ENCODE measurements at places on chromosomes 3 and 15. TPM values are rescaled to one million over a fixed set of nuclear protein-coding genes. Genes with fewer than 3 reads are reported as not detected.

- H3K27me3 ChIP-seq, result no peaks in the 10 kb centered on the region
- peak overlapping the region; percentile 6 for H3K4me3 ChIP-seq
- no peak for DNase-seq
- peak overlapping the region; percentile 71 for H3K27ac ChIP-seq
- H3K36me3 ChIP-seq, result no peaks in the 10 kb centered on the region
Observed at GRCh38 chr3:37765591-37766488, 95.8 kb upstream of the CTDSPL start.

DNA sequence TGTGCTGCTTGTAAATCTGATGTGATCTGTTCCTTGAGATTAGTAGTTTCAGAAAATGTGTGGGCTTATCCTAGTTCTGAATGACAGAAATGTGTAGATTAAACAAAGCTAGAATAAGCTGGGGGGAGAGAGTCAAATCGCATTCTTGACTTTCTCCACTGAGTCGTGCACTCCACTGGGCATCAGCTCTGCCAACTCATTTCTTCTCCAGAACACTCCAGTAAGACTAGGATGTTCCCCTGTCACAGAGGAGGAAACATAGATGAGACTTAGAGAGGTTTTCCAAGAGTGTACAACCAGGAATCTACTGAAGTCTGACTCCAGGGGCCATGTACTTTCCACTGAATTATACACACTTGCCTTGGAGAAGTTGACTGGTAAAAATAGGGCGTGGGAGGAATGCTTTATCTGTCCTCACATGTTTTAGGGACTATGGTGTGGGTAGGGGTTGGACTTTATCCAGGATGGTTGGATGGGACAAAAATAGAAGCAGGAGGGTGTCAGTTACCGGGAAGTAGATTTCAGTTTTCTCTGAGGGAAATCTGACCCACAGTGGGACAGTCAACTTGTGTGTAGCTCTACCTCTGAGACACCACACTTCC lies 298.2 kb downstream of the UBE2E2 start:
- H3K4me1 ChIP-seq, result peaks cover 8% of the 10 kb centered on the region
- no peaks in the 10 kb centered on the region for H3K36me3 ChIP-seq
- H3K27me3 ChIP-seq, result no peaks in the 10 kb centered on the region
- DNase-seq, result no peak

GRCh38 chr3:180804916-180805315 lies 107.6 kb upstream of the FXR1 start:
- DNase-seq, result no peak
- H3K27me3 ChIP-seq, result no peaks in the 10 kb centered on the region
- H3K27ac ChIP-seq, result no peak overlapping the region

GRCh38 chr3:159854500-159855124 lies 134.0 kb upstream of the IL12A start:
- H3K27ac ChIP-seq, result peak overlapping the region; percentile 90
- DNase-seq, result no peak
- peak overlapping the region; percentile 58 for H3K4me3 ChIP-seq

GRCh38 chr3:177589041-177589650 lies 391.9 kb upstream of the TBL1XR1 start:
- H3K4me3 ChIP-seq, result no peak overlapping the region
- no peak for DNase-seq
- H3K4me1 ChIP-seq, result peaks cover 43% of the 10 kb centered on the region
- H3K27ac ChIP-seq, result no peak overlapping the region

DNA sequence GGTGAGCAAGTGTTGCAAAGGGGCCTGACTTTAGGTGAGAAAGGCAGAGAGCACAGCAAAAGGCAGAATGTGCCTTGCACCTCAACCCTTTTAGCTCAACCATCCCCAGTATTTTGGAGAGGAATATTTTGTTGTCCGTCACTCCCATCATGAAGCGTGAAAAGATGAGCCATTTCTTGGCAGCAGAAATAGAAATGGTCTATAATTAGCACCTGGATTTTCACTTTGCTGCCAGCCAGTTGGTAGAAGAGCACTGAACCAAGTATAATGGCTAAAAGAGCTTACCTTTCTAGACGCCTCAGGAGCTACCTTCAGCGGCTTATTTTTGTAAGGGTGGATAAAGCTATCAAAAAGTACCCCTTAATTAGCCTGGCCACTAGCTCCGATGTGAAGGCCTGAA lies 406.7 kb downstream of the OCA2 start:
- H3K4me3 ChIP-seq, result no peak overlapping the region
- H3K36me3 ChIP-seq, result no peaks in the 10 kb centered on the region
- no peaks in the 10 kb centered on the region for H3K4me1 ChIP-seq
- H3K27me3 ChIP-seq, result no peaks in the 10 kb centered on the region
- DNase-seq, result no peak

DNA sequence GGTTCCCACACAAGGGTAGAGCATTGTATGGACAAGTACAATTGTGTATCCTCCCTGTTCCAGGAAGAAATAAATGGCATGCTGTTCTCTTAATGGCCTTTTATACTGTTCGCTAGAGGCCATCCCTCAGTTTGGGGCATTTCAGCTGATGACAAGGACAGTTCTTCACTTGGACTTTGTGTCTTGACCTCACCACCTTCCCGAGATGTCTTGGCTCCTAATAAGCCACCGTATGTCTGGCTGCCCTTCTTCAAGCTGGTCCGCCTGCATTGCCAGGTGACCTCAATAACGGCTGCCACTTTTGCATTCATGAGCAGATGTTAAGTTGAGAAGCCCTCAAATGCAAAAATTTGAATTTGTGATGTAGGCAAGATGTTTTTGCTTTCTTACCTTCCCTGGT lies 24.1 kb downstream of the ZBTB38 start:
- no peaks in the 10 kb centered on the region for H3K27me3 ChIP-seq
- H3K27ac ChIP-seq, result peak overlapping the region; percentile 42
- H3K4me3 ChIP-seq, result no peak overlapping the region
- H3K36me3 ChIP-seq, result peaks cover 13% of the 10 kb centered on the region

GRCh38 chr15:85889956-85890619 lies 95.4 kb upstream of the KLHL25 start:
- no peaks in the 10 kb centered on the region for H3K4me1 ChIP-seq
- H3K27me3 ChIP-seq, result no peaks in the 10 kb centered on the region
- H3K36me3 ChIP-seq, result no peaks in the 10 kb centered on the region
- no peak overlapping the region for H3K4me3 ChIP-seq
- no peak overlapping the region for H3K27ac ChIP-seq
- DNase-seq, result no peak

- H3K4me1 ChIP-seq, result peaks cover 12% of the 10 kb centered on the region
- H3K36me3 ChIP-seq, result no peaks in the 10 kb centered on the region
- no peaks in the 10 kb centered on the region for H3K27me3 ChIP-seq
- H3K4me3 ChIP-seq, result no peak overlapping the region
Observed at GRCh38 chr3:153246331-153246730, 84.3 kb downstream of the RAP2B start.

Gene CPN2
- not detected for total RNA-seq

Gene LRRC31
- total RNA-seq, result not detected
